Esophagus muscularis mucosa (tissue), 4 donors: ENCODE measurements at places on chromosomes 12 and 14.

GRCh38 chr12:23533699-23534098 lies 415.8 kb downstream of the SOX5 start:
- no peak overlapping the region for H3K4me3 ChIP-seq
- no peaks in the 10 kb centered on the region for H3K27me3 ChIP-seq
- H3K27ac ChIP-seq, result no peak overlapping the region
- no peak for DNase-seq
- H3K4me1 ChIP-seq, result no peaks in the 10 kb centered on the region
- no peaks in the 10 kb centered on the region for H3K36me3 ChIP-seq

- no peak for DNase-seq
- H3K27me3 ChIP-seq, result no peaks in the 10 kb centered on the region
- no peaks in the 10 kb centered on the region for H3K36me3 ChIP-seq
- H3K4me1 ChIP-seq, result peaks cover 6% of the 10 kb centered on the region
- H3K4me3 ChIP-seq, result no peak overlapping the region
- H3K27ac ChIP-seq, result no peak overlapping the region
These were observed 58.7 kb upstream of the PDE3A start for GRCh38 chr12:20309504-20310148.

DNA sequence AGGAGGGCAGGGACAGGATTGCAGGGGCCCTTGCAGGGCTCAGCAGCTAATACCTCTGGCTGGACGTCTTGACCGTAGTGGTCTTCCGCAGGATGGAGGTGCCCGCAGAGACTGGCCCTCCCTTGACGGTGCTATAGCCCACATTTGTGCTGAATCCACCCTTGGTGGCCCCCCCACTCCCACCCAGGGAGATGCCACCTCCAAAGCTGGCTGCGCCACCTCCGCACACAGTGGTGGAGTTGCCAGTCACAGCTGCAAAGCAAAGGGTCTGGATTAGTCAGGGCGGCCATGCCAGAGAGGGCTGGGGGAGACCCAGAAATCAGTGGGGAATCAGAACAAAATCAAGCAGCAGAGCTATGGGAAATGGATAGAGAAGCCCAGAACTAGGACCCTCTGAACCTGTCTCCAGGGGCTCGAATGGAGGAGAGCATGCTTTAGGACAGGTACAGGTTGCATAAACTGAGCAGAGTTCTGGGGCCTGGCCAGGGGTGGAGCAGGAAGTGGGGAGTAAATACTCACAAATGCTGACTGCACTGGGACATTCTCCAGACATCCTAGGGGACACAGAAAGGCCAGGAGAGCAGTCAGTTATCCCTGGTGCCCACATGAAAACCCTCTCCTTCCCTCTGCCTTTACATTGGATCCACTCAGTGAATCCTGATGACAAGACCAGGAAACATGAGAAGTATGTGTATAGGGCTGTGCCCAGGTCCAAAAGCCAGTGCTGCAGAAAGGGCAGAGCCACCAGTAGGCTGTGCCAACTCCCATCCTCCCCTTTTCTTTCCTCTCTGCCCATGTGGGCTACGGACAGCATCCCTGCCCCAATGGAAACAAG lies 8.1 kb upstream of the KRT4 start:
- H3K4me3 ChIP-seq, result no peak overlapping the region
- peaks cover 5% of the 10 kb centered on the region for H3K4me1 ChIP-seq
- H3K36me3 ChIP-seq, result no peaks in the 10 kb centered on the region
- DNase-seq, result no peak

GRCh38 chr12:44961887-44962286 lies 85.8 kb upstream of the NELL2 start:
- H3K4me1 ChIP-seq, result no peaks in the 10 kb centered on the region
- DNase-seq, result no peak
- no peak overlapping the region for H3K27ac ChIP-seq
- no peaks in the 10 kb centered on the region for H3K27me3 ChIP-seq

- H3K27me3 ChIP-seq, result no peaks in the 10 kb centered on the region
- H3K4me1 ChIP-seq, result no peaks in the 10 kb centered on the region
- no peak overlapping the region for H3K27ac ChIP-seq
- H3K4me3 ChIP-seq, result no peak overlapping the region
- no peak for DNase-seq
These were observed 161.1 kb downstream of the NUAK1 start for GRCh38 chr12:105977652-105978051.

DNA sequence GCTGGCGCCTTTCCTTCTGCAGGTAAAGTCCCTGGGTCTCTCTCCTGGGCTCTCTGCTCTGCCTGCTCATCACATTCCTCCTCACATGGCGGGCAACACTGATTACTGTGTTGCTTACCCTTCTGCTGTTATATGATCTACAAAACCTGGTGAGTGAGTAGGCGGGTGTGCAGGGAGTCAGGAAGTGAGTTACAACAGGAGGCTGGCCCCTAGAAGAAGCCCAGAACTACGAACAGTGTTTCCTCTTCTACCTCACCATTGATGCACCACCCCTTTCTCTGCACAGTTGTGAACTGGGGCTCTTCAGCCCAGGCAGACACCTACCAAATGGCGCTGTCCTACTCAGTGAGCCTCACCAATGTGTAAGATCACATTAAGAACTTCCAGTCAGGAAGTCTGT lies 4.9 kb upstream of the KLHL33 start:
- H3K36me3 ChIP-seq, result peaks cover 13% of the 10 kb centered on the region
- no peak for DNase-seq
- H3K27ac ChIP-seq, result no peak overlapping the region
- no peaks in the 10 kb centered on the region for H3K27me3 ChIP-seq
- H3K4me1 ChIP-seq, result peaks cover 7% of the 10 kb centered on the region

DNA sequence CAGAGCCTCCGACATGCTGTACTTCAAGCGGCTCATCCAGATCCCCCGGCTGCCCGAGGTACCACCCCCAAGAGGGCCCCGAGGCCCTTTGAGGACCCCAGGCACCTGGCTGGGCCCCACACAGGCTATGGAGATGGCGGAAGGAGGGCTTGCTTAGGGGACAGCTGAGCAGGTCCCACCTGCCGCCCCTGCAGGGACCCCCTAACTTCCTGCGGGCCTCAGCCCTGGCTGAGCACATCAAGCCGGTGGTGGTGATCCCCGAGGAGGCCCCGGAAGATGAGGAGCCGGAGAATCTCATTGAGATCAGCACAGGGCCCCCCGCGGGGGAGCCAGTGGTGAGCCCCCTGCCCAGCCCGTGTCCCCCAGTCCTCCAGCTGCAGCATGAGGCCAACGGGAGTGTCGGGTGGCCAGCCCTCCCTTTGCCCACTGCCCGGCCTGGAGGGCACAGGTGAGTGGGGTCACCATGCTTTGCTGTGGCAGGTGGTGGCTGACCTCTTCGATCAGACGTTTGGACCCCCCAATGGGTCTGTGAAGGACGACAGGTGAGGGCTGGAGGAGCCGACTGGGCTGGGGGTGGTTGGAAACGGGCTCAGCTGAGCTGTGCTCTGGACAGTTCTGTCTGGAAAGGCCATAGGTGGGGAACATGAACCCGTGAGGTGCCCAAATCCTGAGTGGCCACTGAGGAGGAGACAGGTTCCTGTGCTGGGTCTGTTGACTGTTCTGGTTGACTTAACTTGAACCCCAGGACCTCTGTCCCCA lies 20.0 kb downstream of the HIP1R start:
- no peak for DNase-seq
- no peak overlapping the region for H3K27ac ChIP-seq
- H3K36me3 ChIP-seq, result peaks cover 39% of the 10 kb centered on the region
- no peak overlapping the region for H3K4me3 ChIP-seq
- H3K27me3 ChIP-seq, result no peaks in the 10 kb centered on the region

GRCh38 chr14:63938198-63939005 lies 85.6 kb downstream of the SYNE2 start:
- no peaks in the 10 kb centered on the region for H3K36me3 ChIP-seq
- H3K4me3 ChIP-seq, result no peak overlapping the region
- DNase-seq, result no peak
- no peaks in the 10 kb centered on the region for H3K27me3 ChIP-seq

DNA sequence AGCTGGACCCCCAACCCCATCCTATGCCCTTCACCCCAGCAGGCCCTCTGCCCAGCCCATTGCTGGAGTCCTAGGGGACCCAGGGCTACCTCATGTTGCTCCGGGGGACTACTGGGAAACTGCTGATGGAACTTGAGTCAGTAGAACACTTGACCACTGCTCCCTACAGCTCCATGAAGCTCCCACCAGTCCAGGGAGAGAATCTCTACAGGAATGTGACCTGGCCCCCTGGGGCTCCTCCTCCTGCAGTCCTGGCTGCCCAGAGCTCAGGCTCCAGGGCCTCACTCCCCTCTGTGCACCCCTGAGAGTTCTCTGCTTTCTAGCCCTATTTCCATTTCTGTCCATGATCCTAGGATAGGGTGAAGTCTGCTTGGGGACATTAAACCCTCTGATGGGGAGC lies 10.8 kb upstream of the AQP2 start:
- no peak for DNase-seq
- no peaks in the 10 kb centered on the region for H3K27me3 ChIP-seq
- no peaks in the 10 kb centered on the region for H3K36me3 ChIP-seq
- no peak overlapping the region for H3K27ac ChIP-seq
